Epithelial cell of alveolus of lung (primary cell): ENCODE measurements at places on chromosomes 7 and 10. TPM values are rescaled to one million over a fixed set of nuclear protein-coding genes. Genes with fewer than 3 reads are reported as not detected.

Gene GPR26
- total RNA-seq, result not detected in 2 replicates

Gene MRLN
- total RNA-seq, result not detected in 2 replicates

Gene BTBD16
- not detected in 2 replicates for total RNA-seq

Gene ZFAND4
- 5.6 and 6.3 TPM in 2 replicates for total RNA-seq
